Non-pigmented ciliary epithelial cell (primary cell): ENCODE measurements at places on chromosomes 11 and 22.

GRCh38 chr11:112537846-112538330 lies 277.2 kb upstream of the PLET1 start:
- no peak for DNase-seq

DNA sequence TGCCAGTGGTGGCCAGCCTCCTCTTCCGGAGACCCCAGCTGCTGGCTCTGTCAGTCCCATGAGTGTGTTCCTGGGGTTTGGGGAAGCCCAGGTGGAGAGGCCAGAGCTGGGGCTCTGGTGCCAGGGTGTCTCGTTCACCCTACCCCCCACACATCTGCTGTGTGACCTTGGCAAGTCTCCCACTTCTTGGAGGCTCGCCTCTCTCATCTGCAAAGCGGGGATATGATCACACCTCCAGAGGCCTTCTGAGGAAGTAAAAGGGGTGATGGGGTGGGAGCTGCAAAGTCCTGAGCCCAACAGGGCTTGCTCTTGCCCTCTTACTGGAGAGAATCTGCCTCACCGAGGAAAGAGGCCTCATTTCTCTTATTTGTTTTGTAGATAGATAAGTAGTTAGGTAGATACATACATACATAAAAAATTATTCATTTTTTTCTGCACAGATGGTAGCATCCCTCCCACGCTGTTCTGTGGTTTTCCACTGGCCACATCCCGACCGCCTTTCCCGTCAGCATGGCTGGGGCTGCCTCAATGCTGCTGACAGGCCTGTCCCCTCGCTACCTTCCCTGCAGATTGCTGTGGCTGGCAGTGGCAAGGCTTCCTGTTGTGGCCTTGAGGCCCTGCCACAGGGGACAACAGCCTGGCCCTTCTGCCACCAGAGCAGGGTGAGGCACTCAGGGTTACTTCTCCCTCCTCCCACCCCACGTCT lies 23.9 kb downstream of the MYO7A start:
- no peak for DNase-seq

GRCh38 chr11:77039491-77040400 lies 5.5 kb downstream of the B3GNT6 start:
- DNase-seq = no peak

DNA sequence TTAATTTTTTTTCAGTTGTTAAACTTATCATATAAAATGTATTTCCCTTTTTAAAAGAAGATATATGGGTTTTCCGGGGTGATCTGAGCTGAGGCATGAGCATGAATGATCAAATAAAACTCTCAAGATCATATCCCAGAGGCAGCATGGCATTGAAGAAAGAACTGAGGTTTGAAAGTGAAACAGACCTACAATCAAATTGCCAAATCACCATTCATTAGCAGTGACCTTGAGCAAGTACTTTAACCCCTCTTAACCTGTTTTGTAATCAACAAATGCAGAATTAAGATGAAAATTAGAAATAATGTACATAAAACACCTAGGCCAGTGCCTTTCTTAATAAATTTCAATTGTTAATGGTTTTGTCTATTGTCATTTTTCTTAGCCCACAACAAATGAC lies 116.0 kb downstream of the RBFOX2 start:
- no peak for DNase-seq

- DNase-seq = no peak
These were observed 19.3 kb downstream of the ENDOD1 start for GRCh38 chr11:95108671-95109551.

GRCh38 chr11:34599406-34599945 lies 21.4 kb upstream of the EHF start:
- peak; percentile 73 for DNase-seq

- no peak for DNase-seq
These were observed 123.1 kb downstream of the MIAT start for GRCh38 chr22:26780521-26780920.

DNA sequence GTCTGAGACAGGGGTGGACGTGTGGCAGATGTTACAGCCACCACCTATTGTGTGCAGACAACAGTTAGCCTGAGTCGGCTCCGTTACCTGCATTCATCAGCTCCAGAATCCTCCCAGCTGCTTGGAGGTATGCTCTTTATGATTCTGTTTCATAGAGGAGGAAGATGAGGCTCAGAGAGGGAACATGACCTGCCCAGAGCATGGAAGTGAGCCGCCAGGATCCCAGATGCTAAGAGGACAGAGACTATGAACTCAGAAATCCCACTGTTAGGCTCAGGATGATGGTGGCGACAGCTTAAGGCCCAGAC lies 1.5 kb downstream of the EMID1 start:
- DNase-seq = no peak

DNA sequence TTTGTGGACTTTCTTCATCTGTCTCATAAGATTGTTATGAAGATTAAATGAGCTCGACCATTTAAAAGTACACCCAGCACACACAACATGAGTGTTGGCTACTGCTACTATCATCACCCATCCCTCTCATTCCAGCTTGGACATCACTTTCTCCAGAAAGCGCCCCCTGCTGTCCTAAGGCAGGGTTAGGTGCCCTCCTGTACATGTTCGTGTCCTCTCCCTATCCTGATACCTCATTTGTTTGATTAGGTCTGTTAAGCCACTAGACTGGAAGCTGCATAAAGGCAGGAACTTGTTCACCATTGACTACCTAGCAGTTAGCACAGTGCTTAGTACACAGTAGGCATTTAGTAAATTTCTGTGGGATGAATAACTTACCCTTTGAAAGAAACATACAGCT lies 85.5 kb downstream of the ENTHD1 start:
- no peak for DNase-seq

DNA sequence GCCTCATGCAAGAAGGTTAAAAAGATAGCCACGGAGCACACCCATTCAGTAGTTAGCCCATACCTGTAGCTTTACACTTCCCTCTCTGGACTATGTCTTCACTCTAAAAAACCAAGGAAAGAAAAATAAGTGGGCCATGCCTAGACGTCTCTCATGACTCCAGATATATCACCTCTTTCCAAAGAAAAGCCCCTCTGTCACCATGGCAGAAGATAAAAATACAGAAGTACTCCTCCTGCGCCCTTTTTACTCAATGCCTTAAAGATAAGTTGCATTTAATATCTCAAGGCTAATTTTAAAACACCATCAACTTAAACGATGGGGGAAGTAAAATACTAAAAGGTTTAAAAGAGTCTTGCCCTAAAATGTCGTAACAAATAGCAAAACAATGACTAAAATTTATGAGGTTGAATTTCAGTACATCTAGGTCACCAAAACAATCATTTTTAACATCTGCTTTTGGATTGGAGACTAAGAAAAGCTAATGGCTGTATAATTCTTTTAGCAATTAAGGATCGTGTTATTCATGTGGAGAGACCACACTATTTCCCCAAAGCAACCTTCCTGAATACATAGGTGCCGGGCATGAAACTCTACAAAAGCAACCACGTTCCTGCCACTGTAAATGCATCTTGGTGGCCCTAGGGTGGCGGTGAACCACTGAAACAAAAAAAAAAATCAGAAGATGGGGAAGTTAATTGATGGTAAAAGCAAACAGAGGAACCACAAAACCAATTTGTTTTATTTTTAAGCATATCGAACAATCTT lies 46.0 kb downstream of the CELF1 start:
- no peak for DNase-seq

GRCh38 chr11:114196997-114197703 lies 99.0 kb upstream of the NNMT start:
- no peak for DNase-seq

DNA sequence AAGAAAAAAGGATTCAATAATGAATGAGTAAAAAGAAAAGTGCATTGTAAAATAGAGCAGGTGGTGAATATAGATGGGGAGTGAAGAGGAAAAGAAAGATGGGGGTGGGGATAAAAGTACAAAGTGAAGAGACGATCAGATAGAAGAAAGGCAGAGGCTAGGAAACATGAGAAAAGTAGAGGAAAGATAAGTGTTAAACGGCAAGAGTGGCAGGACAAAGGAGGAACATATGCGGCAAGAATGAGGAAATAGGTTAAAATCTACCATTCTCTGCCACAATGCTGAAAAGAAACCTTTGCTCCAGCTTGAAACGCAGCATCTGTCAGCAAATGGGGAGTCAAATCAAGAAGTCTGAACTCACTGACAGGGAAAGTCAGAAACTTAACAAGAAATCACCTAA lies 6.8 kb downstream of the FUT4 start:
- DNase-seq = no peak

GRCh38 chr11:10658621-10659338 lies 34.8 kb downstream of the IRAG1 start:
- no peak for DNase-seq

DNA sequence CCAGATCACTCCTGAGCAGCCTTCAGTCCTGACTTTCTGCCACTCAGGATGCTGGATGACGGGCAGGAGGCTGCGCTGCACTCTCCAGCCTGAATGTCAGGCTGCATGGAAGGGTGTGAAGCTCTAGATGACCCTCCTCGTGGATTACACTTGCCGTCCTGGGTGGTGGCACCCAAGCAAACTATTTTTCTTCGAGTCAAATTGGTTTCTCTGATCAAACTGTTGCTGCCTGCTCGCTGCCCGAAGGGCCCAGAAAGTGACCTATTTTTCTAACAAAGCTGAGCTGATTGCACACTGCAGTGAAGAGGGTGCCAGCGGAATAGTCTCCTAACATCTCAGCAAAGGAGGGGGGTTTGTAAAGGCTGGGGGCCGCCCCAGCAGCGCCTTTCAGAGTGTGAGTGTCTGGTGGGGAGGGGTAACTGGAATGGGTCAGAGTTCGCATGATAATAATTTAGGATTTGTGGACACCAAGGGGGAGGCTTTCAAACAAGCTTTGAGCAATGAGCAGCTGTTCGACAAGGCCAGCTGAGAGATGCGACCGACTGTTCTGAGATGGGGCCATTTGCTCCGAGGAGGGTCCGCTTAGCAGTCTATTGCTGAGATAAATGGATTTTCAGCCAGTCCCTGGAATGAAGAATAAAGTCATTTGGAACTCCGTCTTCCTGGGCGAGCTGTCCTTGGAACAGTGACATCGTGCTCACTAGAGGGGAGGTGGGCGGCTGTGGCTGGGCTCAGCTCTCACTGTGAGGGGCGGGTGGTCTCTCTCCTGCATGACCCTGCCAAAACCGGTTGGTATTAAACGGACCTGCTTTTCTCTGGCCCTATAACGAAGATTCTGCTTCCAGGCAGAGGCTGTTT lies 537.6 kb downstream of the BRD1 start:
- DNase-seq = no peak

- DNase-seq = no peak
These were observed 23.4 kb downstream of the HPS4 start for GRCh38 chr22:26460202-26460601.

- DNase-seq = no peak
These were observed 96.9 kb downstream of the PDE2A start for GRCh38 chr11:72577271-72577721.

- no peak for DNase-seq
These were observed 17.1 kb downstream of the PATZ1 start for GRCh38 chr22:31329029-31329428.

DNA sequence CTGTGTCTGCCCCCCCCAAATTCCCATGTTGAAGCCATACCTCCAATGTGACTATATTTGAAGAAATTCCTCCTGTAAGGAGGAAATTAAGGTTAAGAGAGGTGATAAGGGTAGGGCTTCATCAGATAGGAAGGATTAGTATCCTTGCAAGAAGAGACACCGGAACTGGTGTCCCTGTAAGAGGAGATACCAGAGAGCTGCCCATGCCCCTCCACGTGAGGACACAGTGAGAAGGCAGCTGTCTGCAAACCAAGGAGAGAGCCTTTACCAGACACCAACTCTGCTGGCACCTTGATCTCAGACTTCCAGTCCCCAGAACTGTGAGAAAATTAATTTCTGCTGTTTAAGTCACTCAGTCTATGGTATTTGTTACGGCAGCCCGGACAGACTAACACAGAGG lies 109.3 kb downstream of the ARFGAP2 start:
- no peak for DNase-seq

- DNase-seq = no peak
These were observed 7.7 kb downstream of the SLC22A8 start for GRCh38 chr11:63007920-63008319.

- DNase-seq = no peak
These were observed 63.0 kb upstream of the IGLL5 start for GRCh38 chr22:22824340-22825212.

- no peak for DNase-seq
These were observed 121.6 kb downstream of the BBOX1 start for GRCh38 chr11:27162237-27162636.

- no peak for DNase-seq
These were observed 19.2 kb upstream of the ADSL start for GRCh38 chr22:40326905-40327735.

DNA sequence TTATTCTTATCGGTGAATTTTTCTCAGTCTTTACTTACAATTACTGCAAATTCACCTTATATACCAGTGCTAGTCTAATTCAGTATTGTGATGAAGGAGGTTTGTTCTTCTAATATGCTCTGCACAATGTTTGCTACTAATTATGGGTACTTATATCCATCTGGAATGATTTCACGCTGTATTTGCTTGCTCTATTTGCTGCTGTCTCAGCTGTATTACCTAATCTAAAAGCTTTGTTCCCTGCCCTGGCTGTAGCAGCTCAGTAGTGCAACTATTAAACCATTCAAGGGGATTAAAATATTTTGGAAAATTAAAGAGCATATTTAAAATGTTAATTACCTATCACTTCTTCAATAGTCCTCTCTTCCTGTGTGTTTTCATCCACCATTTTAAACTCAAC lies 375.3 kb downstream of the LUZP2 start:
- DNase-seq = no peak

GRCh38 chr22:45263463-45264269 lies 21.1 kb upstream of the UPK3A start:
- DNase-seq = peak; percentile 22

DNA sequence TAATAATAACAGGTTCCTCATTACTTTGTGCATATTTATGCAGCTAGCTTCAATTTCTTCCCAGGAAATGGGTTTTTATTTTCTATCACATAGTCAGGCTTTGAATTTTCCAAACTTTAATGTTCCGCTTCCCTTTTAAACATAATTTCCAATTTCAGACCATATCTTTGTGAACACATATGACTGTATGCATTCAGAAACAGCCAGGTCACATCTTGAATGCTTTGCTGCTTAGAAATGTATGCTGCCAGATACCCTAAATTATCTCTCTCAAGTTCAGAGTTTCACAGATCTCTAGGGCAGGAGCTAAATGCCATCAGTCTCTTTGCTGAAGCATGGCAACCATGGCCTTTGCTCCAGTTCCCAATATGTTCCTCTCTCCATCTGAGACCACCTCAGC lies 2203.8 kb downstream of the LRRC4C start:
- DNase-seq = no peak

- DNase-seq = no peak
These were observed 10.1 kb downstream of the XKR3 start for GRCh38 chr22:16815073-16815472.

- no peak for DNase-seq
These were observed 27.2 kb downstream of the OR52B2 start for GRCh38 chr11:6142936-6143335.
